ENCODE measurements at places on chromosomes 11 and 22. TPM values are rescaled to one million over a fixed set of nuclear protein-coding genes. Genes with fewer than 3 reads are reported as not detected.

DNA sequence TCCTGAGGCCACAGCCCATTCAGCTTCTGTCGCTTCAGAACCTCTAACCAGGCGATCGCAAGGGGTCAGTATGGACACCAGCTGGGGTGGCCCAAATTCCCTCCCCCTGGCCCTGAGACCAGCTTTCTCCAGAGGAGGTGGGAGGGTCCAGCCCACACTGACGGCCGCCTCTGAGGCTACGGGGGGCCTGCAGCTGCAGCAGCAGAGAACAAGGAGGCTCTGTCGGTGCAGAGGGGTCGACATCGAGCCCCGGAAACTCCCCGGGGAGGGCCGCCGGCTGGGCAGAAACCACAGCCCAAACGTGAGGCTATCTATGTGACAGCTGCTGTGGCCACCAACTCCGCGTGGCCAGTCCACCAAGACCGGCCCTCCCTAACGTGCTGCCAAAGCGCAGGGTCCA lies 40.8 kb downstream of the ELFN2 start:
- DNase-seq: peak; percentile 46

Gene KIF18A
- 4.2 TPM for polyA plus RNA-seq

Gene HARBI1
- polyA plus RNA-seq: 2.7 TPM

Gene ARHGAP8
- polyA plus RNA-seq: 0.96 TPM

Gene CACNA1I
- 0.12 TPM for polyA plus RNA-seq
